ENCODE measurements at places on chromosomes 13 and 19.

GRCh38 chr13:48551329-48551728 is 18.4 kb upstream of the RCBTB2 start:
- no peak for DNase-seq

- DNase-seq, result peak; percentile 90
These were observed 5.9 kb downstream of the MAST1 start for GRCh38 chr19:12843999-12844732.

DNA sequence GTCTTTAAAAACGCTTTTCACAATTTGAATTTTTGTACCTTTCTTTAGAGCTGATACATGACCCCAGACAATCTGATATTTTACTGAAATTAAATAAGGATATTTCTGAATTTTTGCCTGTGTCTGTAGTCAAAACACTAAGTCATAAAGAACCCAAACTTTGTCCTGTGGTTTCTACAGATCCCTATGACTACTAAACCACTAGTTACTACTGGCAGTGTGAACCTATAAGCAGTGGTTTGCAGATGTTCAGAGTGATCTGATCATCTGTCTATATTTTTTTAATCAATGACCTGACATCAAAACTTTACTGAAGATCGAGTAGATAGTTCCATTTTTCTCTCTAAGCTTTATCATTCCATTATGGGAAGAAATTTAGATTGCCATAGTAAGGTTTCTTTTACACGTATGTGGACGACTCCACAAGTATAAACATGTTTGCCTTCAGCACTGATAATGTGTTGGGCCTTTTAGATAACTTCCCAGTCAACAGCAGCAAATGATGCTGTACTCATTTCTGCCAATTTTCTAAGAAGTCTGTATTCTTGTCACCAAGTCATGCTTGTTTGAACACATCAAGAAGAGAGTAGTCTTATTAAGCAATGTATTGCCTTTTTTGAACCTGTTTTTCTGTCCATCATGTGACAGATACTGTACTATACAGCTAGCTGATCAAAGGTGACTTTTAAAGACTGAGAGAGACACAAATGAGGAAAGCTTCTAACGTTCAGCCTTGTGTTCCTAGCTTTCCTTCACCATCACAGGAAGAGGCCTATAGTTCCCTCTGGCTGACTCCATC is 21.8 kb downstream of the POLR1D start:
- no peak for DNase-seq

GRCh38 chr13:41833201-41833600 is 127.7 kb downstream of the VWA8 start:
- DNase-seq, result no peak

DNA sequence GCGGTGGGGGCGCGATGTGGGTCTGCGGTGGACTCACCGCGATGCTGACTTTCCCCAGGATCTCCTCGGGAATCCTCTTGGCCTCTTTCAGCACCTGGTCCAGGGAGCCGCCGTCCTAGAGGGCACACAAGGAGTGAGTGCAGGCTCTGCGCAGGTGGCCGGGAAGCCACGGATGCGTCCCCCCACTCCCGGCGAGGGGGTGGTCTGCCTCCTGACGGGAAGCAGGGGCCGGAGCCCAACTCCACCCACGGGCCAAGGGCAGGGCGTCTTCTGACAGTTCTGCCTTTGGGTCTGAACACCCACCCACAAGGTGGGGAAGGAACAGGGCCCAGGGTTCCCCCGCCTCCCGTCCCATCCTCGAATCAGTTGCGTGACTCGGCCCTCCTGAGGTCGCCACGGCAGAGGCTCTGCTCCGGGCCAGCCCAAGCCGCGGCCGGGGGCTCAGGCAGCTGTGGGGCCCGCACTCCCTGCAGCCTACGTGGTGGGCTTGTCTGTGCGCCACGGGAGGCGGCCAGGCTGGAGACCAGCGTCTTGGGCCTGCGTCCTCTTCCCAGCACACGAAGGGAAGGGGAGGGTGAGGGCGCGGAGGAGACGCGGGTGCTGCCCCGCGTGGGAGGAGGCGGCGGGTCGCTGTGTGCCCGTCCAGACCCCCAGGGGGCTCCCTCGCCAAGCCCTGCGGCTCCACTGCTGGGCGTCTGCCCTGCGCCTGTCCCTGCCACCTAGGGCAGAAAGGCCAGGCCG is 21.4 kb downstream of the MAP2K2 start:
- DNase-seq, result no peak

GRCh38 chr13:105997581-105998550 is 537.6 kb downstream of the EFNB2 start:
- DNase-seq, result peak; percentile 81

DNA sequence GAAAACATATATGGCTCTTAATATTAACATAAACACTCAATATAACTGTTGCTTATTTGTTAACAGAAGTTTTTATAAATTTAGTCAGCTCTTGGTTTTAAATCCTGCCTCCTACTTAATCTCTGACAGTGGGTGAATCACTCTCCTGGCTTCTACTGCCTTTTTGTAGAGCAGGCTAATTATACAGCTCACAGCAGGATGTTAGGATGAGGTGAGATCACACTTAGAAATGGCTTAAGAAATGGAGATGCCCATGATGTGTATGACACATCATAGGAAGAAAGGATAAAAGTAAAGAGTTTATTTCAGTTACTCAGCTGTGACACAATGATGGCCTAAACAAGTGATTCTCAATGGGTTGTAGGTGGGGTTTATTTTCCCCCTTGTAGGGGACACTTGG is 345.6 kb downstream of the SPRY2 start:
- DNase-seq, result no peak

- no peak for DNase-seq
These were observed 34.2 kb downstream of the RXFP2 start for GRCh38 chr13:31773538-31773937.

DNA sequence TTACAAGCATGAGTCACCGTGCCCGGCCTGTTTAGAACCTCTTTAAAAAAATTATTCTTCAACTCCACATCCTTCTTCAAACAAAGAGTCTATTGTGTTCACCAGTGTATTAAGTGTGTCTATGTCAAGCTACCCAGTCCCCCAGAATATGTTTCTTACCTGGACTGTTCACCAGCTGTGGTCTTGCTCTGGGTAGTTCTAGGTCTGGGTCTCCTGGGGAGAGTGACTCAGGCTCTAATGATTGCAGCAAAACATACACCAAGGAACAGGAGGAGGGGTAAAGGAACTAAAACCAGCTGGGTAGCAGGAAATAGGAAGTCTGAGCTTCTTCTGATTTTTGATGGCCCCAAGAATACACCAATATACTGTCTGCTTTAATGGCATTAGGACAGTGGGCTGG is at the start of gene FPR1:
Gene FPR1, minus strand, starts transcription at position 224 of the 400 bp plus-strand sequence. CDS start 4,884 bp downstream, outside the sequence.
- no peak for DNase-seq

GRCh38 chr19:8820234-8820633 is 11.9 kb downstream of the ZNF558 start:
- DNase-seq, result no peak
